ENCODE measurements at places on chromosomes 2 and 18.
A peak's percentile ranks its signal among the peaks of the same experiment; 100 is the strongest.

GRCh38 chr2:158357699-158358098, 98.9 kb downstream of the CCDC148 start:
- DNase-seq = no peak

- DNase-seq = no peak
Observed at GRCh38 chr2:5026571-5027234, 665.5 kb upstream of the SOX11 start.

DNA sequence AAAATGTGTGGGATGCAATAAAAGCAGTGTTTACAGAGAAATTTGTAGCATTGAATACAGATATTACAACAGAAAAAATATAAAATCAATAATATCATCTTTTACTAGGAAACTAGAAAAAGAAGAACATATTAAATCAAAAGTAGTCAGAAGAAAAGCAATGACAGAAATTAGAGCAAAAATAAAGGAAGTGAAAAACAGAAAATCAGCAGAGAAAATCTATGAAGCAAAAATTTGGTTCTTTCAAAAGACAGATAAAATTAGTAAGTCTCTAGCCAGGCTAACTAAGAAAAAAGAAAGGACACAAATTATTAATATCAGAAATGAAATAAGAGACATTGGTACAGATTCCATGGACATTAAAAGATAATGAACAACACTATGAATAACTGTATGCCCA, 212.0 kb upstream of the MGAT5 start:
- no peak for DNase-seq

DNA sequence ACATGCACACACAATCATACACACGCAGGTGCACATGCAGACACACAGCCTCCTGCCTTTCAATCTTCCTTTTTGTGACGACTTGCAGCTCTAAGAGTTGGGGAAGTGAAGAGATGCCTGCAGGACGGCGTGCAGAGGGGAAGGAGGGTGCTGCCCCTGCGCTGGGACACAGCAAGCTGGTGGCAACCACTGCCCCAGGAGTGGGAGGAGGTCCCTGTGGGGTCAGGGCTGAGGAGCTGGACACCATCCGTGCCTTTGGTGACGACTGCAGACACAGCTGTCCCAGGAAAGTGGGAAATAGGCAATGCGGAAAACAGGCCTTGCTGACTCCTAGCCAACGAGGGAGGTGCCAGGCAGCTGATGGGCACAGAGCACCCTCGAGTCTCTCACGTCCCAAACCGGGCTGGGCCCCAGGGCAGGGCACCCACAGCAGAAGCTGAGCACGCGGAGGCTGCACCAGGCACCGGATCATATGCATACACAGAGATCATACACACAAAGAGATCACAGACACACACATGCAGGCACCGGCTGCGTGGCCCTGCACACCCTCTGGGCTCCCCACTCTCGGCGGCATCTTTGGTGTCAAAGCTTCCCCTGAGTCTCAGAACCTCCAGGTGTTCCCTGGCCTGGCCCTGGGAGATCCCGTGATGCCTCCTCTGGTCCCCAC, 146.1 kb downstream of the PXDN start:
- no peak for DNase-seq

DNA sequence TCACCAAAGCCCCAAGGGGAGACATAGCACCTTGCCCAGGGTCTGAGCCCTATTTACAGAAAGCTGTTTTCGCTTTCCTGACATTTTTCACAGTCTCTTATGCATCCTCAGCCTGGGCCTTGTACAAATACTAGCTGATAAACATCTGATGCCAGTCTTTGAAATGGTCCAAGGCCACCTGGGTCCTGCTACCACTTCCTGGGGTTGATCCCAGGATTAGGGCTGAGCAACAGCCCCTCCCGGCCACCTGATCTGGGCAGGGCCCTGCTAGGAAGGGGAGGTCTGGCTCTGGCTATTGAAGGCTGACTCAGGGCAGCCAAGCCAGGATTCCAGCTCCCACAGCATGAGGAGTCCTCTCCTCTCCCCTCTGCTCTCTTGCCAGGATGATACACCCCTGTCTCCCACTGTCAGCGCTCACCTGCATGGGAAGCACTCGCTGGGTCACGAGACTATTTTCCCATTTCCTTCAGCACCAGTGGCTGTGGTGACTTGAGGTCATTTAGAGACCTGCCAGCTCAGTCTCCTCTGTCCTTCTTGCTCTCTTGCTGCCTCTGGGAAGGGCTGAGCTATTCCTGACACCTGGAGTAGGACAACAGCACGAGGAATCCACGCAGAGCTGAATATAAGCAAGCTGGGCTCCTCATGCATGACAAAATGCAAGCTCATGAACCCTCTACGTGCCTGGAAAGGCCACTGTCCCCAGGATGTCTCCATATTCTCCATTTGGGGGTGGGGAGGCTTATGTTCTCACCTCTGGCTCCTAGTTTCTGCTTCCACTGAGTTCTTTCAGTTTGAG, 53.0 kb upstream of the LGALSL start:
- no peak for DNase-seq

- no peak for DNase-seq
Observed at GRCh38 chr2:37554155-37554510, 117.3 kb downstream of the CDC42EP3 start.

DNA sequence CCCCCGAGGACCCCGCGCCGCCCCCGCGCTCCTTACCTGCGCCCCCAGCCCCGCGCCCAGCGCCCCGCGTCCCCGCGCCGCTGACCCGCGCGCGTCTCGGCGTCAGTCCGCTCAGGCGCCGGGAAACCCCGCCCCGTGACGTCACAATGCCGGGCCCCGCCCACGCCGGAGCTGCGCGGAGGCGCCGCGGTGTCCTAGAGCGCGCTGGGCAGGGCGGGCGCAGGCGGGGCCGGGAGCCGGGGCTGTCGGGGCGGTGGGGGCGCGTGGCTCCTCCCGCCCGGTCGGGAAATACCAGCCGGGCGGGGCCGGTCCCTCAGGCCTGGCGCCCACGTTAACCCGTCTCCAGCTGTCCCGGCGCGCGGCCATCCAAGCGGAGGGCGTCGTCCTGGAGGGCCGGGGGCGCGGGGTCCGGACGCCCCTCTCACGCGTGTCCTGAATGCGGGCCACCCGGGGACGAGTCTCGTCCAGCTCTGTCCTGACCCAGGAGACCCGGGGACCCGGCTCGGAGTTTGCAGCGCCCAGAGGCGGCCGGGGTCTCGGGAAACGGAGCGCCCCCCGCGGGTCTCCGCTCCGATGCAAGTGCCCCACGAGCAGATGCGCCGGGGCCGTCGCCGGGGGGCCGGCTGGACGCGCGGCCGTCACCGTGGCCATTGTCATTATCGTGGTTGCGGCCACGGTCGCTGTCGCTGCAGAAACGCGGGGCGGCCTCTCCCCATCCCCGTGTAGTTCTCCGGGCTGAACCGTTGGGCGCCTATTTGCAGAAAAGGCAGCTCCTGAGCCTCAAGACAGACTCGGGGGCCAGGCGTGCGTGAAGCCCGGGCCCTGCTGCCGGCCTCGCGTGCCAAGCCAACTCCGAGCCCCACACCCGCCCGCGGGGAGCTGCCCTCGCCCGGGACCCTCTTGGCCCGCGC, at the start of gene SLC66A2:
Gene SLC66A2 (minus strand): TSS at position 109 of the 911 bp plus-strand sequence. CDS start 727 bp downstream, outside the sequence.
- DNase-seq = peak; percentile 100

GRCh38 chr2:43057026-43057741, 169.2 kb downstream of the ZFP36L2 start:
- DNase-seq = no peak

- no peak for DNase-seq
Observed at GRCh38 chr2:84823788-84824187, 57.1 kb downstream of the TRABD2A start.

DNA sequence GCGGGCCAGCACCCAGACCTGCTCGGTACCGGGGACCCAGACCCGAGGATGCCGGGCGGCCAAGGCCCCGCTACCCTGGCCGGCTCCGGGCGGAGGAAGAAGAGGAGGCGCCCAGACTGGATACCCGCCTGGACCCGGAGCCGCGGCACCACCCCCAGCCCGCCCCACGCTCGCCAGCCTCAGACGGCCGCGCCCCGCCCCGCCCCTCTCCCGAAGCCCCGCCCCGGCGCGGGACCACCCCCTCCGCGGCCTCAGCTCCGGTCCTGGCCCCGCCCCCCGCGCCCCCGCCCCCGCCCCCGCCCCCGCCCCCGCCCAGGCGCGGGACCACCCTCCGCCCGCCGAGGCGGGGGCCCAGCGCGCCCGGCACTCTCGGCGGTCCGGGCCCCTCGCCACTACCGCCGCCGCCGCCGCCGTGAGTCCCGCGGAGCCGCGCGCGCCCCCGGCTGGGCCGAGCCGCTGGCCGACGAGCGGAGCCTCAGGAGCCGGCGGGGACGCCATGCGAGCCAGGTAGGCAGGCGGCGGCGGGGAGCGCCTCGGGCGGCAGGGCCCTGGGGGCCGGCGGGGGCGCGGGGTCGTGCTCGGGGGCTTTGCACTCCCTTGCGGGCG, at the start of gene SH3BP4:
Gene SH3BP4 (plus strand): TSS at position 354 of the 606 bp plus-strand sequence. CDS start 82,986 bp downstream, outside the sequence.
- DNase-seq = peak; percentile 92

DNA sequence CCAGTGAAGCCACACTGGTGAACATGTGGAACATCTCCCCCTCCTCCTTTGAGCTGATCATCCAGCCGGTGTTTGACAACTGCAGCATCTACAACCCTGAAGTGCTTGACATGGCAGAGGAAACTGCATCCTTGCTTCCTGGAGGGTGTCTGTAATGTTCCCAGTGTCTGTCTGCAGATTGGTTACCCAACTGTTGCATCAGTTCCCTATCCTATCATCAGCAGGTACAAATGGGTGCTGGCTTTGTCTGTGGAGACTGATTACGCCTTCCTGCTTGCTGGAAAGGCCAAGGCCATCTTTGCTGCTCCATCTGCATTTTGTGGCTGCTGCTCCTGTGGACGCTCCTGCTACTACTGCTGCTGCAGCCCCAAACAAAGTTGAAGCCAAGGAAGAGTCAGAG, 83.5 kb downstream of the SKA1 start:
- DNase-seq = no peak

DNA sequence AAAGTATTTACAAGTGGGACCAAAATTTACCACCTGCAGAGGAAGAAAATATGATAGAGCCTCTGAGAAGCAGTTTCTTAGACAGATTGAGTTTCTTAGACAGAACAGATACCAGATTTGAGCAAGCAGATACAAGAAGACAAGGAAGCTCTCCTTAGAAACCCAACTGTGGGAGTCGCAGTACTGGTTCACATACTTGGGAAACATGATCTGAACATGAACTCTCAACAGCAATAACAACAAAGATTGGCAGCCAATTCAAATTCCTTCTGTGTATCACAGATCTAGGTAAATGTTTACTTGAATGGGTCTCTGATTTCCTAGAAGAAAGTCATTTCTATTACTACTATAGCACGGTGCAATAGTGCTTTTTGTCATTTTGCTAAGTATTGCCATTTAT, 82.1 kb downstream of the OLA1 start:
- DNase-seq = no peak

GRCh38 chr18:31554776-31555175, 36.9 kb upstream of the TTR start:
- DNase-seq = no peak

GRCh38 chr2:3422161-3422779, 42.8 kb downstream of the TRAPPC12 start:
- no peak for DNase-seq

- DNase-seq = no peak
Observed at GRCh38 chr2:230244211-230244610, 18.7 kb downstream of the SP140 start.

DNA sequence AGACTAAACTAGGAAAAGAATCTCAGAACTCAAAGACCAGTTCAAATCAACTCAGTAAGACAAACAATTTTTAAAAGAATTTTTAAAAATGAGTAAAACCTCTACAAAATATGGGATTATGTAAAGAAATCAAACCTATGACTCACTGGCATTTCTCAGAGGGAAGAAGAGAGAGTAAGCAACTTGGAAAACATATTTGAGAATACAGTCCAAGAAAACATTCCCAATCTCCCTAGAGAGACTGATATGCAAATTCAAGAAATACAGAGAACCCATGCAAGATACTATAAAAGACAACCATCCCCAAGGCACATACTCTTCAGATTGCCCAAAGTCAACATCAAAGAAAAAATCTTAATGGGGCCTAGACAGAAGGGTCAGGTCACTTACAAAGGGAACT, 162.7 kb downstream of the WDPCP start:
- DNase-seq = no peak

DNA sequence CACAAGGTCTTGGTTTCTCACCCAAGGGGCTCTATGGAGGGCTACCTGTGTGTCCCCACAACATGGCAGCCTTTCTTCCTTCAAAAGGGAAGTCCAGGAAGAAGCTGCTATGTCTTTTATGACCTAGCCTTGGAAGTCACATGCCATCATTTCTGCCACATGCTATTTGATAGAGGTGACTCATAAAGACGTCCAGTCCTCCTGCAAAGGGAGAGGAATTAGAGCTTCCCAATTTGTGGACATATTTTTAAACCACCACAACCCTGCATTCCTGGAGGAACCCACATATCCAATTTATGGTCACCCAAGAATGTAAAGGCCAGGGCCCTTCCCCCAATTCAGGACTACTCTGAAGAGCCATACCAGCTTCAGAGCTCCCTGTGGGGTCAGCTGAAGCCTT, 246.2 kb downstream of the CYP26B1 start:
- no peak for DNase-seq

GRCh38 chr2:160253440-160254188, 53.5 kb upstream of the ITGB6 start:
- no peak for DNase-seq

DNA sequence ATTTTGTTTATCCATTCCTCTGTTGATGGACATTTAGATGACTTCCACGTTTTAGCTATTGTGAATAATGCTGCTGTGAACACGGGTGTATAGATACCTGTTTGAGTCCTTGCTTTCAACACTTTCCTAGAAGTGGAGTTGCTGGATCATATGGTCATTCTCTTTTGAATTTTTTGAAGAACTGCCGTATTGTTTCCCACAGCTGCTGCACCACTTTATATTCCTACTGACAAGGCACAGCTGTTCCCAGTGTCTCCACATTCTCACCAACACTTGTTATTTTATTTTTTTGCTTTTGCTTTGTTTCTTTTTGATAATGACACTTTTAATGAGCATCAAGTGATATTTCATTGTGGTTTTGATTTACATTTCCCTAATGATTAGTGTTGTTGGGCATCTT, 41.4 kb upstream of the KCNJ13 start:
- DNase-seq = no peak
